ENCODE measurements at places on chromosomes 13 and 19.

DNA sequence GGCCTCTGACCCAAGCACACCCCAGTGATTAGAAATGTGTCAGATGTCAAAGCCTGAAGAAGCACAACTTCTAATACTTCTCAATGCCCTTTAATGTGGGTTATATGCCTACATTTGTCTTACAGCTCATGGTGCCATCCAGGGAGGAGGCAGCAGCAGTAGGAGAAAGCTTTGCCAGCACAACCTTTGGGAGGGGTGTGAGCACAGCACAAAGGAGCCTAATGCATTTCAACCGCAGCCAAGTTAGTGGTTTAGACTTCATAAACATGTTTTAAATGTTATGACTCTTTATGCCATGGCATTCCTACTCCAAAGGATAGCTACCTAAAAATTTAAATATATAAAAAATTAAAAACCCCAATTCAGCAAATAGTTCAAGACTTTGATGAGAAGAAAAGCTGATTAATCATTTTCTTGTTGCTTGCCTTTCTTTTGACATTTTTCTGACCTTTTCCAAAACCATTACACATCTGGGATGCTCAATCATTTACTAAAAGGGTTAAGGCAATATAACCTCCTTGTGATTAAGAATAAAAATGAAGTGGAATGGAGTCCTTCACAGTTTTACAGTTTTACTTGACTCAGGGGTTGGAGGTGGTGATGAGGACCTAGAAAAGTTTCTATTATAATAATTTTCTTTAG lies 142.7 kb downstream of the DLEU7 start:
- no peak for DNase-seq

DNA sequence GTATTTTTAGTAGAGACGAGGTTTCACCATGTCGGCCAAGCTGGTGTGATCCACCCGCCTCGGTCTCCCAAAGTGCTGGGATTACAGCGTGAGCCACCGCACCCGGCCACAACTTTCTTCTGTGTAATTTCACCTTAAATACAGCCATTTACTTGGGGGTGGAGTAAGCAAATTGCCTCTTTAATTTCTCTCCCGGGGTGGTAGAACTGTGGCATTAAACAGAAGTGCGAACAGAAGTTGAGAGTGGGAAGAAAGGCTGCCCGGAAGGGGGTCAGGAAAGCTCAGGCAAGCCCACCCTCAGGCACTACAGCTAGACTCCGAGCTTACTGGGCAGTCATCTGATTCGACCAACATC lies 475 bp upstream of the DNAJC15 start:
- DNase-seq = no peak

DNA sequence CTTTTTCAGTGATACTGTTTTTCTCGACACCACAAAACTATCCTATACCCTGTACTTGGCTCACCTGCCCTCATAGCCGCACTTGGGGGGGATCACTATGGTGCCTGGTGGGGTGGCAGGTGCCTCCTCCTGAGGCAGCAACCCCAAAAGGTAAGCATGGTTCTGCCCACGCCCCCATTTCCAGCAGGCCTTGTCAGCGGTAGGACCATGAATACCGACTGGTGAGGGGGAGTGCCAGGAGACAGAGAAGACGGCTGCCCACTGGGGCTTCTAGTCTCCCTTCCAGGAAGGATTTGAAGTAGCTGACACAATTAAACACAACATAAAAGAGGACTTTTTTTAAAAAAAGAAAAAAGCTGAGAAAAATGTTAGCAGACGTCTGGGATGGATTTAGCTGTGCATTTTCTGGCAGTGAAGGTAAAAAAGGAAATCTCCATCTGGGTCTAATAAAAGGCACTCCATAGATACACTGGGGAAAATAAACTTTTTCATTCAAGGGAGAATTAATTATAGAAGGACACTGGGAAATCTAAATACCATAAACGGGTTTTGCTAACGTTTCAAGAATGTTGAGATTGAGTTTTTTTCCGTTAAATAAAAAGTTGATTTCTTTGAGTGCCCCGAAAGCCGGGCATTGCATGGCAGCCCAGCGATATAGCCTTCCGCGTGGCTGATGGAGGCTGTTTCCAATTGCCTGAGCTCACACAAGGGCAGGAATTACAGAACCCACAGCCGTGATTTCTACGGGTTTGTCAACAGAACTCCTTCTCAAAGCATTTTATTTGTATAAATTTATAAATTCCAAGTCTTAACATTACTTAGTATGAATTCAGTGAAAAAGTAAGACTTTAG lies 45.1 kb downstream of the ATP11A start:
- DNase-seq = no peak

GRCh38 chr13:43303033-43303729 lies 279.8 kb downstream of the DNAJC15 start:
- DNase-seq = no peak

DNA sequence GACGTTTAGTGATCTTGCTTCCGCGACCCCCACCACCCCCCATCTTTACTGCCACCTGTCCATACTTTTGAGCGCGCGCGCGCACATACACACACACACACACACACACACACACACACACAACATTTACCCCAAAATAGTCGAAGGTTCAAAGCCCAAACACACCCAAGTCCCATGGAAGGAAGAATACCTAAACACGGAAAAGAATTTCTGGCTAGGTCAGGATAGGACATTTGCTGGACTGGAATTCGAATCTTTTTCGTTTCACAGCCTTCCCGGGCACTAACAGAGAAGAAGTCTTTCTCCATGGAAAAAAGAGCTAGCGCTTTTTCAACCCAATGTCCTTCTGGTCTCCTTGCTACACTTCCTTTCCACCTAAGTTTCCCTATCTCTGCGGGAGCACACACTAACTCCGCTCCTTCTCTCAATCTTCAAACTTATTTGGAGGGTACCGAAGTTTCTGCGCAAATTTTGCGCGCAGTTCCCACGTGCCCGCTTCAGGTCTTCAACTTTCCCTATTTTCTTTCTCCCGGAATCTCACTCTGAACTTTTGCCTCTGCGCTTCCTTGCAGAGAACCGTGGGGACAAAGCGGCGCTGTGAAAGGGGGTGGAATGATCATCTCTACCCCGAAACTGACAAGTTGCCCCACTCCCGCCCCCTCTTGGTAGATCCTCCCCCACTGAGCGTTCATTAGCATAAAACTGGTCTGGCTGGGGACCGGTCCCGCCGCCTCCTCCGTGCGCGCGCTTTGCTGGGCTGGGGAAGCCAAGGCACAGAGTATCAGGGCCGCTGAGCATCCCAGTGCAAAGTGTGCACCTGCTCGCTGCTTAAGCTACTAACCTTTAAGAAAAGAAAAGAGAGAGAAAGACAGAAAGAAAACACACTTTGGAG lies 2.7 kb downstream of the DACH1 start:
- no peak for DNase-seq

DNA sequence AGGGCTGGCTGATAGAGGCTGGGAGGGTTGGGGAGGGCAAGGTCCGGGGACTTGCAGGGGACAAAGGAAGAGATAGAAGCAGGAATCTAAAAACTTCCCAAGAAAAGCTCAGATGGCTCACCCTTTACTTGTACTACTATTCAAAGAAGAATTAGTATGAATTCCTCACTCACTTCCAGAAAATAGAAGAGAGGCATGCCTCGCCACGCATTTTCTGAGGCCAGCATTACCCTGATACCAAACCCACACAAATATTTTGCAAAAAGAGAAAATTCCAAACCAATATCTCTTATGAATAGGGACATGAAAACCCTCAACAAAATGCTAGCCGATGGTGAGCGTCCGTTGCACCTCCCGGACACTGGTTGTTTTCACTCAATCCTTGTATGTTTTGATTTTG lies 54.0 kb downstream of the ING1 start:
- DNase-seq = no peak

DNA sequence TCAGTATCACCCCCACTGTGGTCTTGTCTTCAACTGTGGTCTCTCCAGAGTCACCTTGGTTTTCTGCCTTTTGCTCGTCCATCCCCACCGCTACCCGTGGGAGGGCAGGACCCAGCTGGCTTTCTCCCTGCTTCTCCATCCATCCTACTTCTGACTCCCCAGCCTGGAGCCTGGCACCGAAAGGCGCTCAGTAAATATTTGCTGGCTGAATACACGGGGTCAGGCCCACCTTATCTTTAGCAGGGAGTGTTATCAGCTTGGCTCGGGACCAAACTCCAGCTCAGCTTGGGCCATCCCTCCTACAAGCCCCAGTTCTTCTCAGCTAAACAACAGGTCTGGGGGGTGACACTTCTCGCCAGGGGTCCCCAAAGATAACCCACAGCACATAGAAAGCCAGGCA lies 62.0 kb upstream of the KLF2 start:
- no peak for DNase-seq

DNA sequence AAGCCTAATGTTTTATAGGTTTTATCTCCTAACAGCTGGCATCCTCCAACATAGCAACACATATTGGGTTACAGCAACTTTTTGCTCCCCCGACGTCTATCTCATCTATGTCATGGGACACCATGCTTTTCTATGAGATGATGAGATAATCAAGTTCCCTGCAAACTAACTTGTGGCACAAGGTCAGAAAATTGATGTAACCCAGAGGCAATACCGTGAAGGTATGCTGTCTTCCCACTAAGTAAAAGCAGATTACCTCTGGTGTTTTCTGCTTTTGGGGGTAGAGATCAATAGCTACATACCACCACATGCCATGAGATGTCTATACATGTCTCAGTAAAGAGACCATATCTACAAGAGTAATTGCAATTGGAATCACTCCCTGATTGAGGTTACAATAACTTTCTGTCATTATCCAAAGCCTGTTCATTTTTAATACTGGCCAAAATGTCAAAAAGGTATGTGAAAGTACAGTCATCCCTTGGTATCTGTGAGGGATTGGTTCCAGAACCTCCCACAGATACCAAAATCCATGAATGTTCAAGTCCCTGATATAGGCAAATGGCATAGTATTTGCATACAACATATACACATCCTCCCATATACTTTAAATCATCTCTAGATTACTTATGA lies 131.3 kb downstream of the CYSLTR2 start:
- DNase-seq = no peak

DNA sequence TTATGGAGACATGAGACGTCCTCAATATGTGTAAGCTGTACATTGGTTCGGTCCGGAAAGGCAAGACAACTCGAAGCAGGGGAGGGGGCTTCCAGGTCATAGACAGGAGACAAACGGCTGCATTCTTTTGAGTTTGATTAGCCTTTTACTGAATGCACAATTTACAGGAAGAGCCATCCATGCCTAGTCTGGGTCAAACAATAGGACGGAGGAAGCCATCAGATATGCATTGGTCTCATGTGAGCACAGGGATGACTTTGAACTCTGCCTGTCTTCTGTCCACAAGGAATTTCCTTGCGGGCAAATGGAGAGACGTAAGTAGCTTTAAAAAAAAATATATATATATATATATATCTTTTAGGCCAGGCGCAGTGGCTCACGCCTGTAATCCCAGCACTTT lies 1.9 kb upstream of the CCNP start:
- no peak for DNase-seq

GRCh38 chr13:89695343-89696257 lies 1651.9 kb upstream of the MIR17HG start:
- DNase-seq = no peak

GRCh38 chr19:6610934-6611852 lies 20.2 kb upstream of the CD70 start:
- no peak for DNase-seq

GRCh38 chr19:39740395-39740794 lies 2.6 kb upstream of the CLC start:
- DNase-seq = no peak

DNA sequence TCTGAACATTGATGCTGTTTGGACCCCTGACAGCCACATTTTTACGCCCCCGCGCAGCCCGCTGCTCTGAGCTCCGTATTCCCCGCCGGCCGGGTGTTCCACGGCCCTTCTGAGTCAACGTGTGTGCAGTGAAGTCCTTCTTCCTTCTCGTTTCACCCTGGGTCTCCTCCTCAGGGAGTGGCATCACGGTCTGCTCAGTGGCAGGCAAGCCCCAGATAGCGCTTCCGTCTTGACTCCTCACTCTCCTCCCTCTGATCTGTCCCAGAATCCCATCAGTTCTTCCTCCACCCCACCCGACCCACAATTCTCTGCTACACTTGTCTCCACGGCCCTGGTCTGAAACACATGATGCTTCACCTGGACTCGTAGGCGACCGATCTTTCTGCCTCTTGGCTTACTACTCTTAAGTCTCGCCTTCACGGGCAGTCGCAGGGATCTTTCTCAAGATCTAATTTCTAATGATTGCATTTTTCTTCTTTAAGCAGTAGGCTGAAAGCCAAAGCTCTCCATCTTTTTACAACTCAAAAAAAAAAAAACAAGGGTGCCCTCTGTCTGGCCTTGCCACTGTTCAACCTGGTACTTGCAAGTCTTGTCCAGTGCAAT lies 33.9 kb downstream of the CCNE1 start:
- DNase-seq = no peak

DNA sequence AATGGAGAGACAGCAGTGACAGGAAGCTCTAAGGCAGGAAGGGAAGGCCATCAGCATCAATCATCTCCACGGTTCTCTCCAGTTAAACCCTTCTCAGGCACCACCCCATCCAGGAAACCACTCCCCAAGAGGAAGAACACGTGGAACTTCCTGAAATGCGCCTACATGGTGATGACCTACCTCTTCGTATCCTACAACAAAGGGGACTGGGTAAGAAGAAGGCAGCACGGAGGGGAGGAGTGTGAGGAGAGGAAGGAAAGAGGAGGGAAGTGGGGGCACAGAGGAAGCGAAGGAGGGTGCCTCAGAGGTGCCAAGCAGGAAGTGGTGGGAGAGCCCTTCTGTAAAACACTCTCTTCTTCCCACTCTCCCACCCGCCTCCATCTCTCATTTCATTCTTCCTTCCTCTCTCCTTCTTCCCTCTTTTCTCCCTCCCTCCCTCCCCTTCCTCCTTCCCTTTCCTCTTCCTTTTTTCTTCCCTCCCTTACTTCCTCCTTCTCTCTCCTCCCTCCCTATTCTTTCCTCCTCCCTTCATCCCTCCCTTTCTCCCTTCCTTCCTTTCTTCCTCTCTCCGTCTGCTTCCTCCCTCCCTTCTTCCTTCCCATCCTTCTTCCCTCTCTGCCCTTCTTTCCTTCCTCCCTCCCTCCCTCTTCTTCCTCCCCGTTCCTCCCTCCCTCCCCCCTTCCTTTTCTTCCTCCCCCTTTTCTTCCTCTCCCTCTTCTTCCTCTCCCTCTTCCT lies 12.6 kb downstream of the ZSCAN5A start:
- no peak for DNase-seq

DNA sequence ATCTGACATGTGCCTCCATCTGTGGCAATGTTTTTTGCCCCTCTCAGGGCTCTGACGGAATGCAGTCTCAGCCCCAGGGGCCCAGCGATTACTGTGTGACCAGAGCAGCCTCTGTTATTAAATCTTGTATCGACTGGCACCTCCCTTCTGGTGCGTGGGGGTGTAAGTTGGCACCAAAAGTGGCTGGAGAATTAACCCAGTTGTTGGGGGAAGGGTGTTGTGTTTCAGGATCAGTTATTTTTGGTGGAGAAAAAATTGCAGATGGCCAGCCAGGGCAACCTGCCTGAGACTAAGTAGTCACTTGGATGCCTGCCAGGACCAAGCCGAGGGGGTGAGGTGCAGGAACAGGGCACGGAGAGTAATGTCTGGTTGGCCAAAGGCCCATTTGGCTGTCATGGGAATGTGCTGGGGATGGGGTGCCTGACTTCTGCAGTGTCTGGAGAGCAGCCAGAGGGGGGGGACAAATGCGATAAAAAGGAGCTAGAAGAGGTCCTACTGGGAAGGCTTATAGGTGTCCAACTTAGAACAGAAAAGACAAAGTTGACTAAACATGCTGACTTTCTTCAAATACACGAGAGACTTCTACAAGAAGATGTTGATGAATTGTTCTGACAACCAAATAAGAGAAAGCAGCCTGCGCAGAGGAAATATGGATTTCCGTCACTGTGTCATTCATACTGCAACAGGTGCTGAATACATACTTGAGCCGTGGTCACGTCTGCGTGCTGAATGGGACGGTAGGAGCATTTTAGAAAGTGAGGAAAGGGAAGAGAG lies 69.8 kb downstream of the SIAH3 start:
- DNase-seq = no peak
